ENCODE measurements at places on chromosomes 12 and 14.

DNA sequence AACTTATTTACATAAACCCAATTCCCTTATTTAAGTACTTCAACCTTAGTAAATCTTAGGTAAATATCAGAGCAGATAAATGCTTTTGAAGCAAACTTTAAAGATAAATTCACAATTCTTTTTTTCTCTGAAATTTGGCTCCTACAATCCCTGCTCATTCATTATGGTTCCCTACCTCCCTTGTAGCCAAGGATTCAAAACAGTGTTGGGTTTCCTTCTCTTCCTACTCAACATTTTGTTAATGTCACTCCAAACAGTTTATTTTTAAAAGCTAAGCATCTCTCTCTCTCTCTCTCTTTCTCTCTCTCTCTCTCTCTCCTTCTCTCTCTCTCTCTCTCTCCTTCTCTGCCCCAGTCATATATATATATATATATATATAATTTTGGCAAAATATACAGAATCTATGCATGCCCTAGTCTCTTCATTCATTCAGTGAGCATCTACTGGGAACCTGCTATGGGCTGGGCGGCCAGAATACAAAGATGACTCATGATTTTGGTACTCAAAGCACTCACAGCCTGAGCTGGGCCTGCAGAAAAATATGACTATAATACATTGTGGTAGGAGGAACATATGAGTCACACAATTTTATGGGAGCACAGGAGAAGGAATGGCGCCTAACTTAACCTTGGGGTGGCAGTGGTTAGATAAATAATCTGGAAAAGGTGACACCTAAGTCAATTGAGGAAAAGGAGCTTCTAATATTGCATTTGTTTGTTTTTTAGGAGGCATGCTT is 123.7 kb upstream of the DHRS4 start:
- no peak for DNase-seq

DNA sequence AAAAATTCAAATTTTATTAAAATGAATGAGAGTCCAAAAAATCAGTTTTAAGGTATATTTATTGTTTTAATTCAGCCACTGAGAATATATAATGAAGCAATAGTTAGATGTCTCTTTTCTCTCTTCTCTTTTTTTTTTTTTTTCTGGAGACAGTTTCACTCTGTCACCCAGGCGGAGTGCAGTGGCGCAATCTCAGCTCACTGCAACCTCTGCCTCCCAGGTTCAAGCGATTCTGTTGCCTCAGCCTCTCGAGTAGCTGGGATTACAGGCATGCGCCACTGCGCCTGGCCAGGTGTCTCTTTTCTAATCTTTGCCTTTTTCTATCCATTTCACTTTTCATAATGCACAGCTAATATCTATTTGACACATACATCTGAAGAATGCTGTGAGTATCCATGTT is 307.1 kb upstream of the RGS6 start:
- DNase-seq: no peak

- no peak for DNase-seq
Observed at GRCh38 chr14:74824997-74825396, 50.9 kb downstream of the PROX2 start.

DNA sequence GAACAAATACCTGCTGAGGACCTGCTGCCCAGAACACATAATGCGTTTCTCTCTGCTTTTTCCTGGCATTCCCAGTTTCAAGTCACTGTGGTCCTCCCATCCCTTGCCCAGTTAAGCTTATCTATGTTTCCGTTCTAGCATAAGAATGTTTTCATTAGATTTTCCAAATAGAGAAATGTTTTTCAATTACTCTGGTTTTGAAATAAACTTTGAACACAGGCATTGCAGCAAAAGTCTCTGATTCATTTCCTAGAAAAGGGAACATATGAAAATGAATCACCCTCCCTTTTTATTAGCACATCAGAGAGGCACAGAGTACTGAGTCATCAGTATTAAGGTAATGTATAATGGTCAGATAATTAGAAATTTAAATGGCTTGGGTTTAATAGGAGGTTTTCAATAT is 201.1 kb upstream of the TMEM260 start:
- no peak for DNase-seq

GRCh38 chr14:45678163-45678562 is 425.2 kb upstream of the MIS18BP1 start:
- DNase-seq: no peak

DNA sequence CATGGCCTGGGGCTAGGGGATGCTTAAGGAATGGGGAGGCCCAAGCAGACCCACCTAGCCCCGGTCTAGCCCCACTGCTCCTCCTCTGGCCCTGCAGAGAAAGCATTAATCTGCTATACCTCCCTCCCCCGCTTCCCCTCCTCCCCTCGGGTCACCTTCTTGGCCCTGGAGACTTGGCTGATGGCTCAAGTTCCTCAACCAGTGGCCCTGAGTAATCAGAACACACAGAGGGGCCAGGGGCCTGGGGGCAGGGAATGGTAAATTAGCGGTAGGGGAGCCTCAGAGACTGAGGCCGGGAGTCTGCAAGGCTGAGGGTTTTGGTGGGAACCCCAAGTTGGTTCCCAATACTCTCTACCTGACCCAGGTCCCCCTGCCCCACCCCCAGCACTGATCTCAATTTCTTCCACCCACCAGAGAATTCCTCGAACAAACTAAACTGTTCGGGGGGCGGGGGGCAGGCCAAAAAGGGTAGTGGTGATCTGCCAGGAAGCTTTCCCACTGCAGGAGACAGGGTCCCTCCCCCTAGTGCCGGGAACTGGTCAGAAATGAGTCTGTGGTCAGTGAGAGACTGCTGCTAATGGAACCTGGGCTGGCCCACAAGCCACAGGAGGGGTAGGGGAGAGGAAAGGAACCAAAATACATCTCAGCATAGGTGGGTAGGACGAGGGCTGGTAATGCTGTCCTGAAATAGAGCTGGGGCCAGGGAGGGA is 12.8 kb upstream of the SMARCD1 start:
- no peak for DNase-seq

GRCh38 chr14:23020143-23021128 is 10.5 kb upstream of the C14orf93 start:
- DNase-seq: no peak

DNA sequence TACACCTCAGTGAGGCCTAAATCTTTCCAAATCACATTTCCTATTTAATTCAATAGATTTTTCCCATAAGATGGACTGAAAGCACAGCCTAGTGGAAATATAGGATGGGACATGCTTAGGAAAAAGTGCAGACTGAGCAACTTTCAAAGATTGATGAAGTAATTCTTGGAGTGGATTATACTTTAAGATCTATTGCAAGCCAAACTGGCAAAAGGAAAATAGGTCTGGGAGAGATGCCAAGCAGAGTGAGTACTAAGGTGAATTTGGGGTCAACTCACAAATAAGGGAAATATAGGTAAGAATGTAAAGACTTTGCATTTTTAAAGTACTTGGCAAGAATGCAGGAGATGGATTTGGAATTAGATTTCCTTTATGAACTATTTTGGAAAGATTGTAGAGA is 170.2 kb upstream of the FOXG1 start:
- no peak for DNase-seq

- DNase-seq: no peak
Observed at GRCh38 chr12:65822732-65823512, 1.4 kb upstream of the HMGA2 start.

GRCh38 chr12:11653215-11653753 is 3.8 kb downstream of the ETV6 start:
- no peak for DNase-seq

DNA sequence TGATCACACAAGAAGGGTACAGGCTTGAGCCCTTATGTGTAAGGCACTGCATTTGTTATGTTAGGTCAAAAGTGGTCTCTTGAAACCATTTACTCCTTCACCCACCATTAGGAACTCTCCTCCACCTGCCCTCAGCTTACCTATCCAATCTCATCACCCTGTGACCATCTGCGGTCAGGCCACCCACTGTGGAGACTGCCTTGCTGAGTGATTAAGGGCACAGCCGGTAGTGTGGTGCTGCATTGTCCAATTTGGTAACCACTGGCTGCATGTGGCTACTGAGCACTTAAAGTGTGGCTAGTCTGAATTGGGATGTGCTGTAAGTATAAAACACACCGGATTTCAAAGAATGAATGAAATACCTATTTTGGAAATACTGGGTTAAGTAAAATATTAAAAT is 177.1 kb upstream of the PARP11 start:
- no peak for DNase-seq

GRCh38 chr12:19125325-19125724 is 4.2 kb upstream of the PLEKHA5 start:
- DNase-seq: no peak

GRCh38 chr12:102433304-102433703 is 47.1 kb downstream of the IGF1 start:
- no peak for DNase-seq

- DNase-seq: no peak
Observed at GRCh38 chr12:113161415-113162016, 12.0 kb downstream of the CFAP73 start.

DNA sequence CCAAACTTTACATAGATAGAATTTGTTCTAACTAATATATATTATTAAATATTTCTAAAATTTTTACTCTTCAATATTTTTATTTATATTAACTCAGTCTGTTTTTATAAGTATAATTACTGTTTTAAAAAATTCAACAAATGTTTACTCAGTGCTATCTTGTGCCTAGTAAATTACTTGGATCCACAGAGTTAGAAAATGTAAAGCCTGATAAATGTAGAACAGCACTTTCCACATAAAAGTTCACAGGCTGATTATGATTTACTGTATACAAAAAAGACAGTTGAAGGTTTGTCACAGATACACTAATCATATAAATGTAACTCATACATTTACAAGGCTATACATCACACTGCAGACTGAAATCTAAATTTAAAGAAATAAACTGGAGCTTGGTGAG is 170.0 kb downstream of the FOXG1 start:
- DNase-seq: no peak

GRCh38 chr12:132462788-132463187 is 27.2 kb upstream of the FBRSL1 start:
- no peak for DNase-seq

- no peak for DNase-seq
Observed at GRCh38 chr14:96881713-96882112, 84.5 kb downstream of the VRK1 start.

- no peak for DNase-seq
Observed at GRCh38 chr12:70002912-70003255, 177.9 kb downstream of the MYRFL start.

GRCh38 chr12:5439788-5440300 is 7.9 kb downstream of the NTF3 start:
- no peak for DNase-seq

DNA sequence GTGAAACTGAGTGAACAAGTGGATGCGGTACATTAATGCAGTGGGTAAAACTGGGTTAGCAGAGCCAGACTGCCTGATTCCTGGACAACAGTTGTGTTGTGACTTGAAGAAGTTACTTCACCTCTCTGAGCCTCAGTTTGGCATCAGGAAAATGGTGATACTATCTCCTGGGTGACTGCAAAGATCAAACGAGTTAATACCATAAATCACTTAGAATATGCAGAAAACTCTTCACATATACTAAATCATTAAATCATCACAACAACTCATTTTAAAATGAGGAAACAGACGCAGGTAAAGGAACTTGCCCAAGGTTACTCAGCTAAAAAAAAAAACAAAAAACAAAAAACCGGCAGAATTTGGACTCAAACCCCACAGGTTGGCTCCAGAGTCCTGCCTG is 811 bp downstream of the MTERF2 start:
- DNase-seq: no peak

GRCh38 chr12:13318231-13319015 is 121.9 kb downstream of the EMP1 start:
- DNase-seq: no peak

DNA sequence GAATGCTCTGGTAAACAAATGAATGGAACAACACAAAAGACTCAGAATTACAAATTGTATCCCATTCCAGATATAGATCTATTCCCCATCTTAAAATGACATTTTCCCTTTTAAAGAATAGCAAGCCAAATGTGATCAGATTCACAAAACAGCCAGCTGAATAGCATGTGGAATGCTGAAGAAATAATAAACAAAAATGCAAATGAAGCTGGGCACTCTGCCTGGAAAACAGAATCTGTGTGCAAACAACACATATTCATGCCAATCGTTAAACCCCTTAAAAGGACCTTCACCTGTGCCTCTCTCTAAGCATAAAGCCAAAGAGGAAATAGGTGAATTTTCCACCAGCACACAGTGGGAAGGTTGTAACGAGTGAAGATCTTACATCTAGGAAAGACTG is 67.9 kb upstream of the PDZRN4 start:
- DNase-seq: no peak

DNA sequence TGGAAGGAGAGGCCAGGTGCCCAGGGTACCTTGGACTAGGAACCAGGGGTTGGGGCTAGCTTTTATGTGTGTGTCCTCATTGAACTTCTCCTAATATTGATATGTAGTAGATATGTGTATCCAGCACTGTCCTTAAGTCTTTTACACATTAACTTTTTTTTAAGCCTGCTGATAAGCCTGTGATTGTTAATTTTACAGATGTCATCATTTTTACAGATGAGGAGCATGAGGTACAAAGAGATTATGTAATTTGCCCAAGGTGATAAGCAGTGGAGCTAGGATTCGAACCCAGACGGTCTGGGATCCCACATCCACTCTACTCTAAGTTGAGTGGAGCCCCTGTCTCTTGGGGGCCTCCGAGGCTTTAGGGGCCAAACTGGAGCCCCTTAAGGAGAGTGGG is 10.2 kb upstream of the NR4A1 start:
- DNase-seq: no peak

GRCh38 chr12:2507814-2508213 is 287.0 kb upstream of the FKBP4 start:
- DNase-seq: no peak

DNA sequence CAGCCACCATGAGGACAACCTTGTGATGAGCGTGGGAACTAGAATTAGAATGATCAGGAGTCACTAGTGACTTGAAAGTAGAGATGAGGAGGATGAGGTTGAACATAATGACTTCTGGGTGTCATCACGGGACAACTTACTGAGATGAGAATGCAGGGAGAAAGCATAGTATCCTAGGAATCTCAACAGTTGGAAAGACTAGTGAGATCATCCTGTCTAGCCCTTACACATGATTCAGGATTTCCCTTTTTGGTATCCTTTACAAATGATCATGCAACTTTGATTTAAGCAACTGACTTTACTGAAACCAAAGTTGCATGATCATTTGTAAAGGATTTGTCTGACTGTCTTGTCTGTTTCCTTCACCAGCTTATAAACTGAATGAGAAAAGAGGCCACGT is 51.8 kb upstream of the HIF1A start:
- no peak for DNase-seq

DNA sequence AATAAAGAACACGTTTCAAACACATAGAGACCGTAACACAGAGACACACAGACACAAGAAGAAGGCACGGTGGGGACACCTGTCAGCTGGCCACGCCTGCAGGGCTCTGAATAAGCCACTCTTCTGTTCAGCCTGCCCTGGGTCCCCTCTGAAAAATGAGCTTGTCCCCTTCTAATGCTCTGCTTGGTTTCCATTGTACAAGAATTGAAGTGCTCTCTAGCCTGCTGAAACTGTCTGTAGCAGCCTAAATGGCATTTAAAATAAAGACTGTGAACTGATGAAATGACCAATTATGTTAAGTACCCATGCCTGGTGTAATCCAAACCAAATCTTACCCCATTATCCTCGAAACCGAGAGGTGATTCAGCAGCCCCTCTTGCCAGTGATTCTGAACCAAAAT is 139.8 kb downstream of the FOXN3 start:
- DNase-seq: peak; percentile 100

Data from DMS79 treated with DMSO at 0.1 percent for 48 hours (cell line).